ENCODE measurements at places on chromosomes 7 and 10. TPM values are rescaled to one million over a fixed set of nuclear protein-coding genes. Genes with fewer than 3 reads are reported as not detected.
A peak's percentile ranks its signal among the peaks of the same experiment; 100 is the strongest.

DNA sequence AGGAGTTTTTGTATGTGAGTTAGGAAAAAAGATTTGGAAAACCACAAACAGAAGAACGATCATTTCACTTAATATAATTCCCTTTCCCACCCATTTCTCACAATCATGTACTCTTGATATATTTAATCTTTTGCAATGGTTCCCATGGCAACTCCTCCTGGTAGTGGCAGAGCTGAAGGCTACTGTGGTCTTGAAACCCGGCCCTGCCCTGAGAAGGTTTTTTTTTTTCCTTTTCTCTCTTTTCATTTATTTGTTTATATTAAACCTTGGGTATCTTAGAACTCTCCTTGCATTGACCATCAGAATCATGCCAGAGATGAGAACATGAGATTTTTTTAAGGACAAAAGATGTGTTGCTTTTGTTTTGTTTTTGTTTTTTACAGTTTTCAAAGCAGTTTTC lies 566.1 kb upstream of the NRP1 start:
- DNase-seq: no peak

DNA sequence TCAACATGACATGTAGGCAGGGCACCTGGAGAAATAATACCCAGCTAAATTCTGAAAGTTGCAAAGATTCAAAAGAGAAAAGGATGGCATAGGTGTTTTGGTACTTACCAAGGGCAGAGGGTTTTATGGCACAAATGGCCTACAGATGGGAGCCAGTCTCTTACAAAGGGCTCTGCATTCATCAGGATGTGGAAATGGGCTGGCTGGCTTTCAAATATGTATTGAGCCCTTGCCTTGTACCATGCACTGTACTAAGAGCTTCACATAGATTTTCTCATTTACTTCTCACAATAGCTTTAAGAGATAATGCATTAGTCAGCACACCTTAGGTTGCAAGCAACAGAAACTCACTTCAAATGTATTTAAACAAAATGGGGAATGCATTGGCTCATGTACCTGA lies 327.1 kb downstream of the BICC1 start:
- no peak for DNase-seq

DNA sequence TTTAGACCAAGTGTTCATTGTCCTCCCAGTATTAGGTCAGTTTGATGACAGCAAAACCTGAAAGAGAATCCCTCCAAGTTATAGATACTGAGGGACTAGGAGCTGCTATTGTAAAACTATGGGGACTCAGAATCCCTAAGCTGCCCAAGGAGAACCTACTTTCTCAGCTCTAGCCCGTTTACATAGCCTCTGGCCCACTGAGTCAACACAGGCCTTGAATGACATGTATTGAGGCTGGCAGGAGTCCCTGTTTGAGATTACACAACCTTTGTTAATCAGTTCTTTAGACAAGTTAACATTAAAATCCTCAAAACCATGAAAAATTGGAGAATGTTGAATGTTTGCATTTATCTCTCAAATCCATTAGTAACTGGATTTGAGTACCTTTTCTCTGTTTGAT lies 1079.0 kb downstream of the KCNMA1 start:
- DNase-seq: no peak

- DNase-seq: no peak
Observed at GRCh38 chr7:75885036-75885435, 6.2 kb downstream of the RHBDD2 start.

DNA sequence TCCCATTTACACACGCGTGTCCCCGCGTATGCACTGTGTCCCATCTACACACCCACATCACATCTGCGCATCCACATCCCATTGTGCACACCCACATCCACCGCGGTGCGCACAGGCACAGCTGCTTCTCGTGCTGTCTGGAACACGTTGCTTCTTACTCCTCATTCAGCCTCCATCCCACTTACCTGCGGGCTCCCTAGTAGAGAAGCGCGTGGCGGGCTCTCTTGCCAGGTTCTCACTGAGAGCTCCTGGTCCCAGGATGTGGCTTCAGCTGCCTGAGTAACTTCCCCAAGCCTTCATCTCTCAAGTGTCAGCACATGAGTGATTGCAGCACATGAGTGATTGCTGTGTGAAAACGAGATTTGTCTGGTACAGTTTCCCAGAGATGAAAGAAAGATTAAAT lies 117.8 kb downstream of the TRRAP start:
- DNase-seq: no peak

DNA sequence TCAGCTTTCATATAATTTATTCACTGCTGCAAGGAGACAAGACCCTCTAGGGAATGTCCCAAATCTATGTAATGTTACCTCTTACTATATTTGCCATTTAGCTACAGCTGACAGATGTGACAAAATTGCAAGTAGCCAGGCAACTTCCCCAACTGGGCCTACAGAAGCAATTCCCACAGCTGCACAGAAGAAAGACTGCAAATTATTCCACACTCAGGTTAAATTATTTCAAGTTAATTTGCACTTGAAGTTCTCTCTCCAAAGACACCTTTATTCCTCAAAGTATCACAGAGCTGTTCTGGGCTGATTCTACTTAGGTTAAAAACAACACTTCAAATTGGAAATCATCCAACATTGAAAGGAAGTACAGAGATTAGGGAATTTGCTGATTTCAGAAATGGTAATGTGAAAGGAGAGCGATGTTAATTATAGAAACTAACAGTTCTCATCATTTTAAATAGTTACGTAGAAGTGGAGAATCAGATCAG lies 133.6 kb downstream of the THSD7A start:
- no peak for DNase-seq

DNA sequence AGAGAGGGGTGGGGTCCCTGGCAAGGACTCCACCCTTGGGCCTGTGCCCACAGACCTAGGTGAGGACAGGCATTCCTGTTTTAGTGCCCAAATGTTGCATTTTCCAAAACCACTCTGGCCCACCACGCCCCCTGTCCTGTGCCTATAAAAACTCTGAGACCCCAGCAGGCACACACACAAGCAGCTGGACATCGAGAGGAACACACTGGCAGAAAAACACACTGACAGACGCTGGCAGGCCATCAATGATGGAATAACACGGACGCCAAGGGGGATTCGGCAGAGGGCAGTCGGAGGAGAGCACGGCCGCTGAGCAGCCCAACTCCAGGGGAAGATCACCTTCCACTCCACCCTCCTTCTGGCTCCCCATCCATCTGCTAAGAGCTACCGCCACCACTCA lies 386.9 kb upstream of the AUTS2 start:
- no peak for DNase-seq

DNA sequence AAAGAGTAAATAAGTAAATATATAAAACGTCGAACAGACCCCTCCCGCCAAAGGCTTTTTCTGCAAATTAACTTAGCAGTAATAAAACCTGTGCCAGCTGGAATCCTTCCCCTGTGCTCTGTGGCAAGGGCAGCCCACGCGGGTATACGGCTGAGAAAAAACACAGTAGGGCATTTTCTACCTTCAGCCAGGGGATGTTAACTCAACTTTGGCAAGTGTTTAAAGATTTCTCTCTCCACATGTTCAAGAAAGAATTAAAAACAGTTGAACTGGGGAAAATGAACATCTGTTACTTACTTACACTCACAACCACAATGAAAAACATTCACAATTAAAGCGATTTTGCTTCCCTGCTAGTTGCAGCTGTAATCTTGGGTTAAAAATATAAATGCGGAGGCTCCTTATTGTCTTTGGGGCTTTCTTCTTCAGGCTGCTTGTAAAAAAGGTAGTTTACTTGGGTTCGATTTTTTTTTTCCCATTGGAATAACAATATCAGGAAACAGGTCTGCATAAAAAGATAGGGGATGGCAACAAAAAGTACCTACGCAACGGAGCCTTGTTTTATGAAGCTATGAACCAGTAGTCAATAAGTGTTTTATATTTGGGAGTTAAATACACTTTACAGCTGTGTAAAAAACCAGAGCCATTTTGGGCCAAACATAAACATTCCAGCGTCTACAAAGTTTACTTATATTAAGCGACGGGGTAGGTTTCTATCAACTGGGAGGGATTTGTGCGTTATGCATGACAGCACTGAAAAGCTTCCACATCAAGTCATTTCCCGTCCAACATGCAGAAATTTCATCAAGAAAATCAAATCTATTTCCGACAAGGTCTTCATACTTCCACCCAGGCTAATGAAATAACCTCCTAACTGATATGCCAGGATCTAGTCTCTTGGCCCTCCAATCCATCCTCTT lies 132.7 kb downstream of the TAX1BP1 start:
- no peak for DNase-seq

DNA sequence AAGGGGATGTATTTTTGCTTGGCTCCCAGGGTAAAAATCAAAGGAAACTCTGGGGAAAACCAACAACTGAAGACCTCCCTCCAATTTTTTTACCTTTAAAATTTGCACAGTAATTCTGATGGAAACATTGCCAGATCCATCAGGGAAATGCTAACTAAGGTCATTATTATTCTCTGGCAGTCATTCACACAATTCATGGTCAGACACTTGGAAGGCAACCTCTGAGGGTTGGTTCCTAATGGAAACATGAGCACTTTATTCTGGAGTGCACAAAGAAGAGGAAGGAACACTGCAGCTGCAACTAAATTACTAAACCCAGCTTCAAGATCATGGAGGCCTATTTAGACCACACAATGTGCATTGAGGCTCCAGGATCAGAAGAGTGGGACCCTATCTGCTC lies 34.2 kb downstream of the SRI start:
- no peak for DNase-seq

GRCh38 chr10:126491476-126491875 lies 103.2 kb upstream of the ADAM12 start:
- no peak for DNase-seq

DNA sequence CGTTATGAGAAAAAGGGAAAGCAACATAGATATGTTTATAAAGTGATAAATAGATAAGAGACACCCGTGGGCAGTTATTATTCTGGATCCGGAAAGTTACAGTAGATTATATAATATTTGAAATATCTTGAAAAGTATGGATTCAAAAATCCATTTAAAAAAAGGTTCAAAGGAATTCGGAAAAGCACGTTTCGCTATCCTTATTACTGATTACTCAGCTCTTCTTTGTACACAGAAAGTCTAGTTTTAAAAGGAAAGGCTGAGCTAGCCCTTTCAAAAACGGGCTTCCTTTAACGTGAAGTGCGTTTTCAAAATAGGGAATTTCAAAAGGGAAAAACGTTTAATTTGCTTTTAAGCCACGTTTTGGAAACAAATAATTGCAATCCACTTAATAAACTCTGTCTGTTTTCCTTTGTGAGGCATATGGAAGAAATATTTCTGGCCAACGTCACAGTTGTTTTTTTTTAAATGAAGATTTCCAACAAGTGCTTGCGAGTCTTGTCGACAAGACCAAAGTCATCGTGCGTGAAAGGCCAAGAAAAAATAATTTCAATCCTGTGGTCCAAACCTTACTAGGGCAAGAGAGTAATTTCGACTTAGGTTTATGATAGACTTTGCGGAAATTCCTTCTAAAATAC lies 2.2 kb upstream of the SKIDA1 start:
- DNase-seq: no peak

GRCh38 chr7:54802841-54803240 lies 43.8 kb upstream of the SEC61G start:
- no peak for DNase-seq

DNA sequence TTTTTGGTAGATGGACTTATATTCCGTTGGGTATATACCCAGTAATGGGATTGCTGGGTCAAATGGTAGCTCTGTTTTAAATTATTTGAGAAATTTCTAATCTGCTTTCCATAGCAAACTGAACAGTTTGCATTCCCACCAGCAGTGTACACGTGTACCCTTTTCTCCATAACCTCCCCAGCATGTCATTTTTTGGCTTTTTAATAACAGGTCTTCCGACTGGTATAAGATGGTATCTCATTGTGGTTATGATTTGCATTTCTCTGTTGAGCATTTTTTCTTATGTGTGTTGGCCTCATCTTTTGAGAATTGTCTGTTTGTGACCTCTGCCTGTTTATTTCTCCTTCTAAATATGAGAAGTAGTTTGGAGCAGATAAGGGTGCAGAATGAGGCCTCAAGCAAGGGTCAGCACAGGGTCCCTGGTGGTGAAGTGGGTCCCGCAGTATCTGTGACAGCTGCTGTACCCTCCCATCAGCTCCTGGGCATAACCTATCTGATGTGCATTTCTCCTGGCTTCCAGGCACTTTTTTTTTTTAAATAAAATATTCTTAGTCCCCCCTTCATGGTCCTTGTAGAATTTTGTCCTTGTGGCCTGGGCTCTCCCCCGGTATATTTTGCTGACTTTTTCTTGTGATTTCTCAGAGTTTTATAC lies 73.5 kb downstream of the PROSER2 start:
- DNase-seq: no peak

- peak; percentile 47 for DNase-seq
Observed at GRCh38 chr7:43260980-43261878, 148.8 kb downstream of the HECW1 start.

GRCh38 chr7:45450571-45451204 lies 123.5 kb upstream of the ADCY1 start:
- no peak for DNase-seq

DNA sequence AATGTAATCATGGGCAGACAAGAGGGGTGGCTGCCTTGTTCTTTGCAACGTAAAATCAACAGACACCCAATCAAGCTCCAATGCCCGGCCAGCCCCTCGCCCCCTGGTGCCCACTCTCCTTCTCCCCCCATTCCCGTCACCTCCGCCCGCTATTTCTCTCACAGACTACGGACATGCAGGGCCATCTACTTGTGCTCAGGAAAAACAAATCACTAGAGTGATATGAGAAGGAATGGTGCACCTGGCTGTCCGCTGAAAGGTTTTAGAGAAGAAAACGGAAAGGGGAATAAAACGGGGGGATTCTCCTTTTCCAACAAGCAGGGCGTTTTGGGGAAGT lies 396 bp downstream of the GRM8 start:
- DNase-seq: no peak

- DNase-seq: no peak
Observed at GRCh38 chr7:132817949-132818348, 241.7 kb upstream of the PLXNA4 start.

GRCh38 chr7:31096877-31097258 lies 44.8 kb downstream of the ADCYAP1R1 start:
- DNase-seq: no peak

DNA sequence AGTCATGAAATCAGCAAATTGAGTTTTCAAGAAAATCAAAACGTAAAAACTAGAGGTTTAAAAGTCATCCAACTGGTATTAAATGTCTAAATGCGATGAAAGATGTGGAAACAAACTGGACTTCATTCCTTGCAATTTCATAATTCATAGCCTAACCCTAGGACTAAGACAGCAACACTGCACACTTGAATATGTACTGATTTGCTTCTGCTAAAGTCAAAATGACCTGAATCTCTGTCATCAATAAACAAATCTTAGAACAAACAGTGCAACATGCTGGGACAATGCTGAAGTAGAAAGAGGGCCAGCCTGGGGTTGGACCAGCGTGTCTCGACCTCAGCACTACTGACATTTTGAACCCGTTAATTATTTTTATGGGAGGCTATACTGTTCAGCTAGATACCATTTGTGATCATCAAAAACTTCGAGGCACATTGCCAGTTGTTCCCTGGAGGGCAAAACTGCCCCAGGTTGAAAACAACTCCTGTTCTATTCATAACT lies 47.1 kb downstream of the MYOF start:
- no peak for DNase-seq

- DNase-seq: no peak
Observed at GRCh38 chr7:95245828-95246500, 78.4 kb downstream of the PON1 start.

AKR1C3 gene
- total RNA-seq: 27.1 TPM

CNTNAP2 gene
- 0.99 TPM for total RNA-seq

SPDYE16 gene
- 0.22 TPM for total RNA-seq

CYP2W1 gene
- not detected for total RNA-seq

JAKMIP3 gene
- 1.7 TPM for total RNA-seq

PODXL gene
- 67.4 TPM for total RNA-seq

ITGA8 gene
- total RNA-seq: 1.7 TPM

ACTL6B gene
- total RNA-seq: not detected

GPR141 gene
- 0.33 TPM for total RNA-seq

FOXP2 gene
- 2.1 TPM for total RNA-seq

SRGN gene
- total RNA-seq: 37.2 TPM

OR13A1 gene
- total RNA-seq: not detected

Data from left ventricle myocardium inferior (tissue), 1 donor.